ENCODE measurements at places on chromosomes 6 and 20.

GRCh38 chr6:18527836-18528743, 140.9 kb downstream of the RNF144B start:
- DNase-seq, result peak; percentile 16

- DNase-seq, result peak; percentile 87
Measured at GRCh38 chr6:125197795-125198269, 44.3 kb downstream of the TPD52L1 start.

DNA sequence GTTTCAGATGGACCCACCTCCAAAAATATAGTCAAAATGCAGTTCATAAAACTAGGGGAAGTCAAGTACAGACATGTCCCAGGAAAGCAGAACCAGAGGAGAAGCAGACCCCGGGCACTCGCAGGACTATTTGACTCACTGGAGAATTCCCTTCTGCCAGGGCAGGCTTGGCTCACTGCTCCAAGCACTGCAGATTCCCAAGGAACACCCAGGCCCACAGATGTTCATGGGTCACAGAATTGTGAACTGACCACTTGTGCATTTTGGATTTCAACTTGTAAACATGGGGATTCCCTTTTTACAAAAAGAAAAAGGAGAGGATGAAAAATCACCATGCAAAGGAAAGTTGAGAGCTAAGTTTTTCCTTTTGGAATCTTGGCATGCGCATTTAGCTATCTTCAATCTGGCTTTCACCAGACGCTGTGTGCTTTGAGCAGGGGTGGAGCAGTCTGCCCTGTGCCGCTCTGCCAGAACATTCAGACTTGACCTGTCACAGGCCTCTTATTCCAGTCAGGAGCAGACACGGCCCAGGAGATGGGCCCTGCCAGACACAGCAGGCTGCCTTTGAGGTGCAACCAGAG, 237.5 kb upstream of the TAB2 start:
- peak; percentile 60 for DNase-seq

GRCh38 chr20:45407783-45408645, at the start of gene DBNDD2:
Gene DBNDD2, plus strand, starts transcription at chr20:45408289. Its CDS starts 179 bp downstream, at chr20:45408468.
- no peak for DNase-seq

- DNase-seq, result no peak
Measured at GRCh38 chr6:109239160-109239559, 143.1 kb downstream of the CD164 start.

- no peak for DNase-seq
Measured at GRCh38 chr6:24621626-24622289, 24.2 kb downstream of the KIAA0319 start.

- DNase-seq, result peak; percentile 41
Measured at GRCh38 chr20:5080384-5080877, 39.3 kb downstream of the PCNA start.

DNA sequence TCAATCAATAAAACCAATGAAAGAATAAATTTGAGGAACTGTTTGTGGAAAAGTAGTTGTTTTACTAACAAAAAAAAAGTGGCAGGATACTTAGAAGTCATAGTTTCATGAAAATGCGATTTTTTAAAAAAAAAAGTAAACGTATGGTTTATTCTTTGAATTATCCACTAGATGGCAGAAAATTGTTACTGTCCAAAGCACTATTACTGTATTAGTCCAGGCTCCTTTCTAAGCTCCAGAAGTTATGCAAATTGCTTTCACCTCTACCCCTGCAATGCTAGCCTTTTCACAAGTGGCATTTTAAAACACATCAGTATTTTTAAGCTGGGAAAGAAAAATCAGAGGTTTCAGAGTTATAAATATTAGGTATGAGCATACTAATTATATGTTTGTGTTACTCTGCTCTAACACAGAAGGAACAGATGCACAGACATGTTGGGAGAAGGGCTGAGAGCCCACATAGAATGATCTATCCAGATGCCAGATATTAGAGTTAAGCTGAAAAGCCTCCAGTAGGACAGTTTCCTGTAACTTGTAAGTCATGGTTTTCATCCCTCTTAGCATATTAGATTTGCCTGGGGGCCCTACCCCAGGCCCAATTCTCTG, 63.9 kb downstream of the FHL5 start:
- no peak for DNase-seq

DNA sequence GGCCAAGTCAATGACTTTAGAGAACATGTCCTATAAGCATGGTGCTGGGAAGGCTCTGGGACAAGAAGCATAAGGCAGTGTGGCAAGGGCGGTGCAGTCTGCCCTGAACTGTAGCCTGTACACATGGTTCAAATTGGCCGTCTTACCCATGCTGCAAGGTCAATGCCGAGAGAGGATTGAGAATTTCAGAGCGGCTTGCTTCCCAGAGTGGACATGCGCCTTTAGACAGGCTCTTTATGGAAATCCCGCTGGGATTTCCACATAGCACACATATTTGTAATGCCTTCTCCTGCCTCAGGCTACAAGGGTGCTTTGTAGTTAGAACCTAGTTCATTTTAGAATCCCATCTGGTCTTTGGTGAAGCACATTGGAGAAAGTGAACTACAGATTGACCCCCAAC, 36.1 kb upstream of the CEP162 start:
- no peak for DNase-seq

GRCh38 chr20:35283441-35284266, 918 bp downstream of the EIF6 start:
- no peak for DNase-seq

- no peak for DNase-seq
Measured at GRCh38 chr20:52593654-52594053, 378.5 kb upstream of the TSHZ2 start.

DNA sequence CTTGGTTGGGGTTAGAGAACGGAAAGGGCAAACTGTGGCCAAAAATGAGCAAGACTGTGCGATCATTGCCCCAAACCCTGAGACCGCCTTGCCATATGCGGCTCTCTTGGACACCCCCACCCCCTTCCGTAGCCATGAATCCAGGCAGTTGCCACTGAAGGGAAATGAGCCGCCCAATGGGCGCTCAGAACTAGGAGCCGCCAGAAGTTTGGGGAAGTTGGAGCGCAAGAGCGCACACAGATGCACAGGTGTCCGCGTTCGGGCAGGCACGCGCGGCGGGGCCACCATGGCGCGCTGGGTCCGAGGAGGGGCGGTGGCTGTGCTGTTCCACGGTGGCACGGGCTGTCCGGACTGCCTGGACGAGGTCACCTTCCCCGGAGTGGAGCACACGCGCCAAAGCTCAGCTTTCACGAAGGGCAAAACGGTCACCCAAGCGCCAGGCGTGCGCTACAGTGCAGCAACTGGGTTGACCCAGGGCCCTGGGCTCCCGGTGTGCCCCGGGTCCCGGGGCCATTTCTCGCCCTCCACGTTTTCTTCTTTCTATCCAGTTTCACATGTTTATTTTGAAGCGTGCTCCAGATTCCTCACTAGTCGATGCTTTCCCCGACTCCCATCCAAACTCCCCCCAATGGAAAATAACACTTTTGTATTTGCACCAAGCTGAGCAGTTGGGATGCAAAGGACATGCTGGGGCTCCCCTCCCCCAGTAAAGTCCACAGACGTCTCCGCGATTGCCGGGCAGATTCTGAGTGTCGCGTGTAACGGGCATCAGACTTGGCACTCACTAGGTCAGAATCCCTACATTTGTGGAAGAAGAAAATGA, 906 bp upstream of the PDE10A start:
- no peak for DNase-seq

GRCh38 chr6:169793408-169793807, 42.0 kb downstream of the ERMARD start:
- no peak for DNase-seq

DNA sequence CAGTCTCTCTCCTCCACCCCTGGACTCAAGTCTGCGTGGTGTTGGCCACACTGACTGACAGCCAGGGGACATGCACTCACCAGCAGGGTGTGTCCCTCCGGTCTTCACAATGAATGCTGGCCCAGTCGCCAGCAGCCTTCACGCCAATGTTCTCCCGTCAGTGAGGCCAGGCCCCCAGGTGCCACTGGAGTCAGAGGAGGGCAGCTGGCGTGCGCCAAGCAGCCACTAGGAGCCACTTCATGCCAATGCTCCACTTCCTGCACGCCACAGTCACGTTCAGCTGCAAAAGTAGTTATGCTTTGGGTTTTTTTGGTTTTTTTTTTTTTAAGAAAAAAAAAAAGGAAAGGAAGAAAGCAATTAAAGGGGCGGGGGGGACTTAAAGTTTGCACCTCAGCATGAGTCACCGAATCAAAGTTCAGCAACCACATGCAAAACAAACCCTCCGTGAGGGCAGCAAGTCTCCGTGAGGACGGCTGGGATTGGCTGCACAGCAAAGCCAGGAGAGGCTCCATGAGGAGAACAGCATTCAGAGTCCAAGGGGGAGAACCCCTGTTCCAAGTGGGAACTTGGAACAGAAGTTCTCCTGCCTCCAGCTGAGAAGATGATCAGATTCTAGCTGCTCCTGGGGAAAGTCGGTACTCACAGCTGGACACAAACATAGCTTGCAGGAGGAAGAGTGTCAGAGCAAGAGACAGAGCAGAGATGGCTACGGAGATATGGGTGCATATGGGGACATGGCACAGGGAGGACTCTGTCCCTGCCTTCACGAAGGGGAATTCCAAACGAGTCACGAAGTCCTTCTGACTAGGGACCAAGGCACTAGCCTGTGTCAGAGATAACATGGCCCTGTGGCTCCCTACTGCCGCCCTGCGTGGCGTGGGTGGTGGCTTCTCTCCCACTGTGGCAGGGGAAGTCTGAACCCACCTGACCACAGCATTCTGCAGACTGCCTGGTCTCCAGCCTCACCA, at the start of gene ZC3H12D:
Gene ZC3H12D, minus strand, starts transcription at position 282 of the 968 bp plus-strand sequence. CDS start 10,471 bp downstream, outside the sequence.
- DNase-seq, result peak; percentile 69

DNA sequence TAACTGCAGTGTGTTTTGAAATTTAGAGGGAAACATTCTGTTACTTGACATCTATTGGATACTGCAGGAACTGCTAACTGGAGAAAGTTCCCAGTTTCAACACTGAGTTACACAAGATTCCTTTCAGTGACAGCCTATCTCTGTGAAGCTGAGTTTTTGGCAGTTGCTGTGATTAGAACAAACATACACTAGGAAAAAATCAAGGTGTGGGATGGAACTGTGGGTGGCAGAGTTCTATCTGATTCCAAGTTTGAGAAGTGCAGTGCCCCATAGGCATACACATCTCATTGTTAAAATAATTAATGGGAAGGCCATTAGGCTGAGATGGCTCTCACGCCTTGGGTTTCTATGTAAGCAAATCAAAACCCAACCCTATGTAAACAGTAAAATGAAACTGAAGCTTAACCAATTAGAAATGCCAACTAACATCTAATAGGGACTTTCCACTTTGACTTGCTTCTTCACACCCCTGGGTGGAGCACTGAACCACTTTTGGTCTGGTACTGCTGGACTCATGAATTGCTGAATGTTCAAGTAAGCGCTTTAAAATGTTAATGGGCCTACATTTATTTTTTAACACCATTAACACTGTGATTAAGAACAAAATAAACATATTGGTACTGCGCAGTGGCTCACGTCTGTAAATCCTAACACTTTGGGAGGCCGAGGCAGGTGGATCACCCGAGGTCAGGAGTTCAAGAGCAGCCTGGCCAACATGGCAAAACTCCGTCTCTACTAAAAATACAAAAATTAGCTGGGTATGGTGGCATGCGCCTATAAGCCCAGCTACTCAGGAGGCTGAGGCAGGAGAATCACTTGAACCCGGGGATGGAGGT, 55.2 kb upstream of the TBC1D7 start:
- peak; percentile 81 for DNase-seq

GRCh38 chr20:50580016-50580747, 70.0 kb downstream of the PTPN1 start:
- DNase-seq, result peak; percentile 64

DNA sequence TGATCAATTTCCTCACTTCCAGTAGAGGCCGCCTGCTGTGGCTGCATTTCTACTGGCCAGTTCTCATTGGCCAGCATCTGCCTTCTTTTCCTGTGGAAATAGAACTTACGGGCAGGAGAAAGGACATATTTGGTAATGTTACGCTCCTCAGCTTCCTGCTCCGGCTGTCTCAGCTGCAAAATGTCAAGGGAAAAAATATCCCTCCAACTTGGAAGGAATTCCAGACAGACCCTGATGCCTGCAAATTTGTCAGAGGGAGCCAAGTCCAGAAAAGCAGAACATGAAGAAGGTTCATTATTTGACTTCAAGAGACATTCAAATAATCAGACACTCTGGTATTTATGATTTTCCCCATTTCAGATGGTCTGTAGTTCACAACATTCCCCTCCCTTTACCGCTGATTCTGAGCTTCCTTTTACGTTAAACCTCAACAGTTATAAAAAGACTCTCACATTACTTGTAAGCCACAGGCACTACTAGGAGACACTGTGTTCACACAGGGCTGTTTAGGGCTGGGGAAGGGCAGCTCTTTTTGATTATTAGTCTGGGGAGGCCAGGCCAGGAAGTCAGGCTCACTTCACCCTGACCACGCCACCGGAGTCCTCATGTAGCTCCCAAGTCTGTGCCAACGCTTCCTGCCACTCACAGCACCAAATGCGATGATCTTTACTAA, 179.6 kb upstream of the CCN2 start:
- DNase-seq, result peak; percentile 82

GRCh38 chr6:105626295-105627158, 223.6 kb upstream of the PREP start:
- DNase-seq, result no peak

GRCh38 chr6:36038120-36038876, 10.7 kb downstream of the MAPK14 start:
- peak; percentile 21 for DNase-seq

- no peak for DNase-seq
Measured at GRCh38 chr6:150546457-150546856, 53.2 kb upstream of the PLEKHG1 start.

DNA sequence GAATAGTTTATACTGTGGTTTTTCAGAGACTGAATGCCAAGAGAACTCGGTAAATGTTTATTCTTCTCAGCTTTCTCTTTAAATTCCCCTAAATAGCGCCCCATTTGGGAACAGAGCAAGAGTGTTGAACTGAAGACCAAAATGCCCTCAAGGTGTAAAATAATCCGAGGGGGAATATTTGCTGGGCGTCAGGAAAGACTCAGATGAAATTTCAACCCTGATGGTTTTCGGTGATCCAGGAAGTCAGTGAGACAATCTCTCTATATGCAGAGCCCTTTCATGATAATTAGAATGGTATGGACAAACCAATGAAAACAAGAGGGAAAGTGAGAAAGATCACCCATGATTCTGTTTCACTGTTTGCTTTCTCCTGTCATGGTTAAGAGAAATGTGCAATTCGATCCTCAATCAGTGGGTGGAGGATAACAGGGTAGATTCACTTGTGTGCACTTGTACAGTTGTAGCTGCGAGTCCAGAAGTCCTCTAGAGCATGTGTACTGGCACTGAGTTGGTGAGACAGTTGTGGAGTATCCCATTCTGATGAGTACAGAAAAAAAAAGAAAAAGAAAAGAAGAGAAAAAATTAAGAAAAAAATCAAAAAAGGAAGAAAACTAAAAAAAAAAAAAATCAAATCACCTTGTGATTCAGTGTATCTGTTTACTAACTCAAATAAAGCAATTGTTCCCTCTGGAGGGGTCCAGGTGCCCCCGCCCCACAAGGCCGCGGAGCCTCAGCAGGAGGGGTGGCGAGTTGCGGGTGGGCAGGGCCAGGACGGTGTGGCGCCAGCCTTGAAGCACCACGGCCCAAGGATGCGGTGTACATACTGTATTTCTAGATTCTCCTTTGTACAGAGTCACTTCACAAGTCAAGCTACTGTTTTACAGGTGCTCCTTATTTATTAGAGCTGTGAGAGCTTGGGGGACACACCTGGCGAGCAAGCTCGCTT, 164.9 kb downstream of the SCML4 start:
- no peak for DNase-seq

GRCh38 chr6:44942201-44942600, 385.9 kb upstream of the RUNX2 start:
- DNase-seq, result no peak
